ENCODE measurements at places on chromosomes 5 and 9.

DNA sequence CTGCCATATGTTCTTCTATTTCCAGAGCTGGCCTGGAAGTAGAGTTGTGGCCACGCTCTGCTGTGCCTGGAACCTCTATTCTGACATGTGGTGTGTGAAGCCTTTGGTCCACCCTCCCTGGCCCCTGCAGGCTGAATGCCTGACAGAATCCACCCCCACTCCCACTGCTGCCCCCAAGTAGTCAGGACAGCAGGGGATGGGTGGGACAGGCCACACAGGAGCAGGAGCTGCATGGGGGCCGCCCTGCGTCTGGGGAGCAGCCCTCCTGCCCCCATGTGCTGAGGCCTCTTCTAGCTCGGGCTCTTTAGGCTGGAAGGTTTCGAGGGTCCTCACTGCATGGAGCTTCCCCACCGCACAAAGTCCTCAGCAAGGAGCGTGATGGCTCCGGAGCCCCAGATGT, 32.6 kb upstream of the IRX4 start:
- DNase-seq: no peak

GRCh38 chr5:172565931-172566665, 75.0 kb upstream of the NEURL1B start:
- no peak for DNase-seq

DNA sequence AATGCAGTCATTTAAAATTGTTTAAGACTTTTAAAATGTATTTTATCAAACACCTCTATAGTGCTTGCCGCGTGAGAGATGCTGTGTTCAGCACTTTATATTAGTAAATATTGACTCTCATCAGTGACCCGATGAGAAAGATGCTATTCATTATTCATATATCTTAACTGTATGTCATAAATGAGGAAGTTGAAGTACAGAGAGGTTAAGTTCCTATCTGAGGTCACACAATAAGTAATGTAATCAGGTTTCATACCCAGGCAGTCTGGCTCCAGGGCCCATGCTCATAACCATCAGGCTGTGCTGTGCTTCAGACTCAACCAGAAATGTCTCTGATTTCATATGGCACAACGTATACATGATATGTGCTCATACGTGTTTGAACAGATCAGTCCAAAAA, 119.0 kb downstream of the SV2C start:
- no peak for DNase-seq

DNA sequence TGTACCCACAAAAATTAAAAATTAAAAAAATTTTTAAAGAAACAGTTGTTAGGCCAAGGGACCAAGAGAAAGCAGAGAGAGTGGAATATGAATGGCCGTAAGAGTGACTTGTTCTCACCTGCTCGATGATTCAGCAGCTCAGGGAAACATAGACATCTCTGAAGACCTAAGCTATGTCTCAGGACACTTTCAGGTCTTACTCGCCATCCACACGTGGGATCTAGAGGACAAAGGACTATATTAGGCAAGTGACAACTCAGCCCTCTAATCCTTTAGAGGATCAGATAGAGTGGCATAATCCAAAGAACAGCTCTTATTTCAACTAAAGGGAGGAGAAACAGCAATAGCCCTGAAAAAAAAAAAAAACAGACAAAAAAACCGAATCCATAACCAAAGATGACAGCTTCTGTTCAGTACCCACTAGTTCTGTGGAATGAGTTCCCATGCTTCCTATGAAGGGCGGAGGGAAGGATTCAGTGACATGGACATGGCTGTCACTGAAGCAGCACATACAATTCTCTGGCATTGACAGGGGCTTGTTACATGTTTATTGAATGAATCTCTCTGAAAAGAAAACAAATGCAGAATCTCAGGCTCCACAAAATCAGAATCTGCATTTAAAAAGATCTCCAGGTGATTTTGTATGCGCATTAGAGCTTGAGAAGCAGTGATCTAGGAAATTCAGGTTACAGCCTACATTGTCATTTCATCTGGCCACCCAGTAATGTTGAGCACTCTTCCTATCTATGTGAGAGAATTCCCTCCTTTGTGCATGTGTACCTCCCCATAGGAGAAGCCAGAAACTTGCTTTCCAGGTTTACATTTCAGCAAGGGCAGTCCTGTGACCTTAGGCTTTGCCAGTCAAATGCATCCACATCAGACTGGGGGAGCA, 96.0 kb downstream of the KIAA1958 start:
- DNase-seq: no peak

DNA sequence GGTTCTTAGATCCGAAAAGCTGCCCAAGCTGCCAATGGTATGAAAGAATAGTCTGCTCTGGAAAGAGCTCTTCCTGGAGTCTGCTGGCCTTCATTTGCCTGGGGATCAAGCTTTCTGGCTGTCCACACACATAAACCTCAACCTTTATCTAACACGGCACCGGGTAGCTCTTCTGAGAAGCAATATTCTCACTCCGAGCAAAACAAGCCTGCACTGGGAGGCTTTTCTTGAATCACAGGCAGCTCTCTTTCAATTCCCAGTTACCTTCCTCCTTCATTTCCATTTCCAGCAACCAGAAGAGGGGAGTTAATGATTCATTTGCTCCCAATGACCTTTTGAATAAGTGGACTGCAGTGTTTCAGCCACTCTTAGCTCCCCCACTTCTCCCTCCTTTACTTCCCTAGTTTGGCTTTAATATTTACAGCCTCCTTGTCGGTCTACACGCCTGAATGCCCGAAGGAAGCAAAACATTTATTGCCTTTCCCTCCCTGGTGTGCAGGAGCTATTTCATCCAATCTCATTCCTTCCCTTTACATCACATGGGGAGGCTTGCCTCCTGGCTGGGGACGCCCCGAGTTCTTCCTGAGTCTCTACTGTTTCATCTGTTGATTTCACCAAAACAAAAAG, 187.1 kb downstream of the ARHGEF28 start:
- DNase-seq: no peak

DNA sequence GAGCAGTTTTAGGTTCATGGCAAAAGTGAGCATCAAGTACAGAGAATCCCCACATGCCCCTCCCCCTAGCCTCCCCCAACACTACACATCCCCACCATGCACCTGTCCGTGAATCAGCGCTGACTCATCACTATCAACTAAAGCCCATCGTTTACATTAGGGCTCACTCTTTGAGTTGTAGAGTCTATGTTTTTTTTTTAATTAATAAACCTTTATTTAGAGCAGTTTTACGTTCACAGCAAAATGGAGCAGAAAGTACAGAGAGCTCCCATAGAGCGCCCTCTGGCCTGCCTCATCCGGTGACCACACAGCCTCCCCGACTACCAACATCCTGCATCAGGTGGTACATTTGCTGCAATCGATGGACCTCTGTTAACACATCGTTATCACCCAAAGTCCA, 47.9 kb upstream of the UNC5A start:
- DNase-seq: no peak

DNA sequence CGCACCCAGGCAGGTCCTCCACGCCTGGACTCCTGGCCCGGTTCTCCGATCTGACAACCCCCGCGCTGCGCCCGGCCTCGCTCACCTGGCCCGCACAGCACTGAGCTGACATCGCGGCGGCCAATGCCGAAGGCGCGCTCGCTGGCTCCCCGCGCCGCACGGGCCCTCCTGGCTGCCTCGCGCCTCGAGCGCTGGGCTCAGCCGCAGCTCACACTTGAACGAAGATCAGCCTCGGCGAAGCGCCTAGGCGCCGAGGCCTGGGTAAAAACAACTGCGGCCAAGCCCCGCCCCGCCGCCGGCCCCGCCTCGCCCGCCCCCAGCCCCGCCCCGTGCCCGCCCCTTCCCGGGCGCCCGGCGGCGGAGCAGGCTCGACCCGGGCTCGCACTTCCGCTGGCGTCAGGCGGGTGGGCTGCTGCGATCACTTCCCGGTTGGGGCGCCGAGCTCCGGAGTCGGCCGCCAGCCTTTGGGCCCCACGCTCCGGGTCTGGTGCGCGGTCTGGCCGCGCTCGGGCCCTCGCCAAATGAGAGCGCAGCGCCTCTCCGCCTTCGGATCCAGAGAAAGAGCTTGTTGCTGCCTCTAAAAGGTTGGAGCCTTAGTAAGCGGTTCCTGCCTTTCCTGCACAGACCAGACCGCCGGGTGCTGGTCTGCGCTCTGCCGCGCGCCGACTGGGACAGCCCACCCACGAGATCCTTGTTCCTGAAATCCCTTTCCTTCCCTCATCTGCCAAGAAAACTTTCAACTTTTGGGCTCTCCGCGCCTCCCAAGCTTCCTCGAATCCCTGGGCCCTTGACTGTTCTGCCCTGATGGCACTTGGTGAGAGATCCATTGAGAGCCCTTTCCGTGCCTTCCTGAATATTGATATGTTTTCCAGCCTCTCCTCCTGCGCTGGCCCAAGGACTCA, at the start of gene SERINC5:
SERINC5 (minus strand) TSS at position 238 of the 902 bp plus-strand sequence; CDS start at position 112, 126 bp downstream.
- DNase-seq: peak; percentile 69

DNA sequence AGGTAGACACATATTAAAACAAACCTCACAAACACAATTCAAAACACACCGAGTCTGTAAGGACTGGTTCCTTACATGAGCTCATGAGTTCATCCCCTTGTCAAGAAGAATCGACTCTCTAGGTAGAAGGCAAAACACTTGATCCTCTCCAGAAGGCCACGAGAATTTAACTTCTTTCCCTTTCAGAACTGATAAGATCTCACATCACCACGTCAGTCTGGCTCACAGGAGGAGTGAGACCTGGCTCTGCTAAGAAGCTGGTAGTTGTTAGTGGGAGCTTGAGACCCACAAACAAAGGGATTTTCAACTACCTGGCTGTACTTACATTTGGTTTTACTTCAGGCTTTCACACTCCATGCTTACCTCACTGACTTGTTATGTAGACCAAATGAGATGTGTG, 459.2 kb downstream of the ARHGEF28 start:
- DNase-seq: no peak

DNA sequence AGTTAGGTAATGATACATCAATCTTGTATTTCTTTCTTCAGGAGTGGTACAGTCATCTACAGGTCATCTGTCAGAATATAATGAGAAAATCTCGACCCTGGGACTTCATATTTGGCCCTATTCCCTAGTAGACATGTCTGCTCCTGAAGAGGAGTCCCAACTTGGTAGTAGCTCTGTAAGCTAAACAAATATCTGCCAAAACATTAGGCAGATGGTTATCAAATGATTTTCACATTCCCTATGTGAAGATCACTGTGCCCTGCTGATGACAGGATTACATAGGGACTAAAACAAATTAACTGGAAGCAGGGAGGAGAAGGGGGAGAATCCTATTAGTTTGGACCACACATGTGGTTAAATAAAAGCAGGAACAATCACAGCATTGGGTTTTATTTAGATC, 138.6 kb upstream of the NFIB start:
- DNase-seq: no peak

DNA sequence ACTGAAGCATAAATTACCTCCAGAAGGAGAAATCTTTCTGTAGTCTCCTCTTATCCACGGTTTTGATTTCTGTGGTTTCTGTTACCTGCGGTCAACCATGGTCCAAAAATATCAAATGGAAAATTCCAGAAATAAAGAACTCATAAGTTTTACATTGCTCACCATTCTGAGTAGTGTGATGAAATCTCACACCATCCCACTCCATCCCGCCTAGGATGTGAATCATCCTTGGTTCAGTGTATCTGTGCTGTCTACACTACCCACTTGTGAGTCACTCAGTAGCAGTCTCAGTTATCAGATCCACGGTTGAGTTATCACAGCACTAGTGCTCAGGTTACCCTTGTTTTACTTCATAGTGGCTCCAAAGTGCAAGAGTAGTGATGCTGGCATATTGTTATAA, 371.2 kb downstream of the NFIB start:
- DNase-seq: peak; percentile 73

- no peak for DNase-seq
These were observed 519.3 kb downstream of the ISL1 start for GRCh38 chr5:51902512-51902911.

GRCh38 chr5:137209232-137209809, 289.8 kb downstream of the SPOCK1 start:
- DNase-seq: no peak

- DNase-seq: no peak
These were observed 64.2 kb downstream of the PTPDC1 start for GRCh38 chr9:94148419-94148818.

DNA sequence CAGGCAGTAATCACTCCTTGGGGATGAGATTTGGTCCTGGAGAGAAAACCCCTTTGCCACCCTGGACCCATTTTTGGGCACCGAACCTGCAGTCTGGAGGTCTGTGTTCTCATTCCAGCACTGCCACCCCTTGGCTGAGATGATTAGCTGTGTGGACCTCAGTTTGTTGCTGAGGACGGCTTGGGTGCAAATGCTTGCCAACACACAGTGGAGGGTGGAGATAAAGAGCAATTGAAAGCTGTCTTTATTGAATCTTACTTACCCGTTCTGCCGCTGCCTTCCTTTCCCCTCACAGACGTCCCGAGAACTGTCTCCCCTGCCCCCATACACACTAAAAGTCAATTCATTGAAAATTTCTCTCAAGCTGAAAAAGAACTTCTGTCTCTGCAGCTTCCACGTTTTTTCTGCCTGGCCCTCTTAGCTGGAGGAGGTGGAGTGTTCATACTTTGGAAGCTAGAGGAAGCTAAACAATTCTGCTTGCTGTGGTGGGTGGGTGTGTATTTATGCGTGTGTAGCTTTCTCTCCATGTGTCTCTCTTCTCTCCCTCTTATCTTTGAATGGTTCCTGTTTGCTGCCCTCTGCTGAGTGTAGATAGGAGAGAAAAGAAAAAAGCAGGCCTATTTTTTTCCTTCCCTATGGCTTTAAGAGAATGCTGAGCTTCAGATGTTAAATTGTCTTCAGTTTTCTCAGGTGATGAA, 6.6 kb downstream of the GALNT10 start:
- peak; percentile 24 for DNase-seq

GRCh38 chr5:79640571-79641055, 28.4 kb downstream of the TENT2 start:
- DNase-seq: no peak

GRCh38 chr5:20230010-20230409, 242.0 kb upstream of the CDH18 start:
- no peak for DNase-seq

- DNase-seq: no peak
These were observed 49.8 kb upstream of the OLFM1 start for GRCh38 chr9:135037521-135038250.

DNA sequence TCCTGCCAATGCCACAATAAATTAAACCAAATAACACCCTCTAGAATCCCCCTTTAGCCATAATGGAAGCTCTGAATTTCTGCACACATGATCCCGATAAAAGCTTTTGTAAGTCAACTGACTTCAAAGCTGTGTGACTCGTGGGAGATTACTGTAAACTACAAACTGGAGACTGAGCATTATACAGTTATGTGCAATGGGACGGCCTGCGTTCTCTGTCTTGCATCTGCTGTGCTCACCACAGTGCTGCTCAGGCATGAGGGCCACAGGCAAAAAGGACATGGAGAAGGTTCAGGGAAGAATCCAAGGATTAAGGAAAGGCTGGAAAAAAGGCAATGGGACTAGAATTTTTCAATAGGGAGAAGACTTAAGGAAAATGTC, 184.2 kb downstream of the FANCC start:
- no peak for DNase-seq

DNA sequence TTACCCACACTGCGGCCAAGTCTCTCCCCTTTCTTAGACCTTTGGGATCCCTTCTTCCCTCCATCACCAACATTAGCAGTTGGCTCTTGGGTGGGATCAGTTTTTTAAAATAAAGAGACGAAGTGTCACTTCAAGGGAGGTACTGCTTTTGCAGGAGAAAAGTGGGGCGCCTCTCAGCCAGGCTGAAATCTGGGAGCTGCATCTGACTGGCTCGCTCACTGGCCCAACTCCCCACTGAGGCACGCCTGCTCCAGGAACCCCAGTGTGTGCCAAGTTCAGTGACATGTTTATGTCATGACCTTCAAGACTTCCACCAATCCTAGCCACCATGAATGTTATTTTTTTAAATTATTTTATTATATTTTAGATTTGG, 130.5 kb downstream of the MVB12B start:
- no peak for DNase-seq

GRCh38 chr9:27864644-27865438, 291.6 kb upstream of the C9orf72 start:
- no peak for DNase-seq
